ENCODE measurements at places on chromosomes 2 and 18.

DNA sequence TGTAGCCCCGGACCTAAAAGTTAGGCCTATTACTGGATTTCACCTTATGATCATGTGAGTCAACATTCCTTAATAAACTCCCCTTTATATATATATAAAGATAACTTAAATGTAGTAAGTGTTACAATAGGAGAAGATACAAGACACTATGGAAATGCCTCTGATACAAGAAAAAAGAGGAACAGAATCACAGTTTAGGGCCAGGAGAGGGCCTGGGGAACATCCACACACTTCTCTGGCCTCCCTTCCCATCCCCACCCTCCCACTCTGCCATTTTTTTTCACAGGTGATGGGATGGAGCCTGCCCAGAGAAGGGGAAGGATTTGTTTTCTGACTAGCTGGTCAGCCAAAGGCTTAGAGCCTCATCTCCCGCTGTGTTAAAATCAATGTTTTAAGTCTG lies 6.4 kb downstream of the CDC42EP3 start:
- DNase-seq, result no peak

DNA sequence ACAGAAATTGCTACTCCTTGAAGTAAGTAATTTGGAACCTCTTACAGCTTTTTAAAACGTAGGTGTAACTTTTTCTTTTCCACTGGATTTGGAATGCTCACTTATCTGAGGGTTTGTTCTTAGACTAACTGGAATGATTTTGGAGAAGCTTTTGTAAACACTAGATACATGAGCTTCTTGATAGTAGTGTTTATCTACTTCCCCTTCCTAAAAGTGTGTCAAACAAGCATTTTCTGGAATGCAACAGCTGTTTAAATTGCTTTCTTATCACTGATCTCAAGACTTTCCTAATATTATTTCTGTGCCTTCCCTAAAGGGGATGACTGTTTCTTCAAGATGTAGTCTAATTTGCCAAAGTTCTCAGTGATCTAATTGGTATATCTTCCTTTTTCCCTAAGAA lies 282.6 kb downstream of the CCDC178 start:
- DNase-seq, result no peak

GRCh38 chr2:209648714-209649113 lies 122.9 kb upstream of the UNC80 start:
- DNase-seq, result no peak

DNA sequence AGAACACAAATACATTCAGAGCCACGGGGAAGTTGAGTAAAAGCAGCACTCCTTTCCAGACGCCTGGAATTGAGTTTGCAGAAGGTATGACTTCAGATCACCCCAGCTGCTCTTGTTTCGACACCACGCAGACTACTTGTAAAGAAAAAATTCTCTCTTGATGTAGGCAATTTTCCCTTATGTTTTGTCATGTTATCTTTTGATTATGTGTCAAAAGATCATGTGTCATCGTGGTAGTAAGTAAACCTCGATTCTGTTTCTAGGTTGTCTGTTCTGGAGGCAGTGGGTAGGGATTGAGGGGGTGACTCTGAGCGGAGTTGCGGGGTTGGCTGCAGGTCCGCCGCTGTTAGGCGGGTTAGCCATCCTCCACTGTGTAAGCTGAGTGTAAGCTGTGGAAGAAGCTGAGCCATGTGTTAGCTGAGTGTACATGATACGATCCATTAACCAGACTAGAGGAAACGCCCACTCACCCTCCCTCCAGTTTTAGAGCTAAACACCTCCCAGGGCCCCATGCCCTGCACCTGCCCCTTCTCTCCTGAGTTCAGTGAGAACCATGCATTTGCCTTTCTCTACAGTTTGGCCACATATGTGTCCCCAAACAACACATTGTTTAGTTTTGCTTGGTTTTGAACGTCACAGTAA lies 181.8 kb downstream of the SNTG2 start:
- no peak for DNase-seq

DNA sequence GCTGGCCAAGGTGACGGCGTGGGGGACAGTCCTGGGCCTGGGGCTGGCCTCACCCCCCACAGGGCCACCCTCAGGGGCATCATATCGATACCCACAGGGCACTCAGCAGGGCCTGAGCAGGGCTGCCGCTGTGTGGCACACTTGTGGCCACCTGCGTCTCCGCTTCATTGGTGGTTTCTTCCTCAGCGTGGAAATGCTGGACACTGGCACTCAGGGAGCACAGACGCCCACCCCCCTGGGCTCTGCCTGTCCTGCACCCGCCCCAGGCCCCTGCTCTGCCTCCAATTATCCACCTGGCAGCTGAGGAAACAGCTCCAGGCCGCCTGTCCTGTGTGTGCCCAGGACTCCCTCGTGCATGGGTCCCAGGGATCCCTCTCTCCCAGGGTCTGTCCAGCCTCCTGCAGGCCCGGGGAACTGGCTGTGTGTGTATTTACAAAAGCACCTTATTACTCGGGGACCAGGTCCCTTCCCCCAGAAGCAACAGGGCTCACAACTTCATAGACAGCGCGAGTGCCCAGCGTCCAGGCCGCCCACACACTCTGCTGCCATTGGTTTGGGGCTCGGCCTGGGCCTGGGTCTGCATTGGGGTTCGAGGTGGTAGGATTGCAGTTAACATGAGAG lies 13.1 kb downstream of the CROCC2 start:
- no peak for DNase-seq

- no peak for DNase-seq
Observed at GRCh38 chr2:144660518-144661316, 140.8 kb upstream of the ZEB2 start.

DNA sequence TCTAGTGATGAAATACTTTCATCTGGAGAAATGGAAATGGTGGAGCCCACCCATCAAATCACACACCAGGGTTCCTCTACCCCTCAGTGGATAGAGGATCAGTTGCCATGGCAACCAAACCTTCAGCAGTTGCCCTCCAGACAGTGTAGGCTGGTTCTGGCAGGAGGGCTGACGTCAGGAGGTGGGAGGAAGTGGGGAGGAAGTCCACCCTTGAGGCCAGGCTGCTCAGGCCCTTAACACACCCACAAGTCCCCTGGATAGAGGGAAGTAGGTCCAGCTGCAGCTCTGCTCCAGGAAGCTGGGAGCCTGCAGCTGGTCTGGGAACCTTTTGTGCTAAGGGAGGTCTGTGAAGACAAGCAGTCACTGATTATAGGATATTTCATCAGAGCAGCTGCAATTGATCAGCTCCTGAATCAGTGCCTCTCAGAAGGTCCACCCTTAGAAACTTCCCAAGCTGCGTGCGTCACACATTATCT lies 186.6 kb downstream of the MTX2 start:
- no peak for DNase-seq

All from epithelial cell of prostate (primary cell).